ENCODE measurements at places on chromosomes 13 and 19.

- DNase-seq: no peak
These were observed 24.8 kb upstream of the PLA2G4C start for GRCh38 chr19:48135411-48135810.

DNA sequence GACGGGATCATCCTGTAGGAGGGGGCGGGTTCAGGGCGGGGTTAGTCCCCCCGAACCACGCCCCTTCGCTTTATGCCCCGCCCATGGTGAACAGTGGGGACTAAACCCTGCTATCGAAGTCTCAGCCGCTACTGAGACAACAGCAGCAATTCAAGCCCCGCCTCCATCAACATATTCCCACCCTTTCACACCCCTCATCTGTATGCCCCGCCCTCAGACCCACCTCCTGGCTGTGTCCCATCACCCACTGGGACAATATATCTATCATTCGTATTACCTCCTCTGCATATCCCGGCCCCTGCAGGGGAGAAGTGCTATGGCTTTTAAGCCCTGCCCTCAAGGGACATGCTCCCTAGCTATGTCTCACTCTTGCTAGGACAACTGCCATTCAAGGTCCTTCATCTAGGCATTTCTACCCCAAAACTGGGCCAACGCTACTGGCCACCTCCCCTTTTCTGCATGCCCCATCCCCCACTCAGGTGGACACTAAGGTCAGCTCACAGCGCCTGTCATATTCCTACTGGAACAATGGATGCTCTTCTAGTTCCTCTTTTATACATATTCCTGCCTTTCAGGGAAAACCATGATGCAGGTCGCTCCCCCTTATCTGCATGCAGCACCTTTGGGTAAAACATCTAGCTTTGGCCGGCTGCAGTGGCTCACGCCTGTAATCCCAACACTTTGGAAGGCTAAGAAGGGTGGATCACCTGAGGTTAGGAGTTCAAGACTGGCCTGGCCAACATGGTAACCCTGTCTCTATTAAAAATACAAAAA lies 11.9 kb downstream of the LRFN1 start:
- no peak for DNase-seq

- DNase-seq: no peak
These were observed 9.7 kb downstream of the TLE6 start for GRCh38 chr19:2986951-2987524.

GRCh38 chr13:20411638-20412342 lies 113.9 kb downstream of the CRYL1 start:
- no peak for DNase-seq

DNA sequence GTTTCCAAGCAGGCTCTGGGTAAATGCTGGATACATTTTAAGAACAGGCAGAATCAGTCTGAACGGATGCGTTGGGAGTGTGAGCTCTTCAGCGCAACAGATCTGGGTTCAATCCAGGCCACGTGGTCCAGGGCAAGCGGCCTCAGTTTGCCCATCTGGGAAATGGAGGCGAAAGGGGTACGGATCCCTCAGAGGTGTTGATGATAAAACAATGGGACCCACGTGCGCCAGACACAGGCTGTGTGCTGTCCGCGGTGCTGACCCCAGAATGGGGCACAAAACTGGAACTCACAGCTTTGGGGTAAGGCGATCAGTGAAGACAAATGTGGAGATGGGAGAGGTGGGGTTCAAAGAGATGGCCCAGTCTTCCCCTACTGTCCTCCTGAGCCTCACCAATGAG lies 13.1 kb upstream of the PDE4C start:
- DNase-seq: no peak

GRCh38 chr13:110392510-110393240 lies 85.6 kb downstream of the COL4A2 start:
- peak; percentile 90 for DNase-seq

- no peak for DNase-seq
These were observed 10.9 kb downstream of the ARHGEF1 start for GRCh38 chr19:41893899-41894298.

GRCh38 chr19:39252458-39252857 lies 3.8 kb upstream of the IFNL4 start:
- no peak for DNase-seq

DNA sequence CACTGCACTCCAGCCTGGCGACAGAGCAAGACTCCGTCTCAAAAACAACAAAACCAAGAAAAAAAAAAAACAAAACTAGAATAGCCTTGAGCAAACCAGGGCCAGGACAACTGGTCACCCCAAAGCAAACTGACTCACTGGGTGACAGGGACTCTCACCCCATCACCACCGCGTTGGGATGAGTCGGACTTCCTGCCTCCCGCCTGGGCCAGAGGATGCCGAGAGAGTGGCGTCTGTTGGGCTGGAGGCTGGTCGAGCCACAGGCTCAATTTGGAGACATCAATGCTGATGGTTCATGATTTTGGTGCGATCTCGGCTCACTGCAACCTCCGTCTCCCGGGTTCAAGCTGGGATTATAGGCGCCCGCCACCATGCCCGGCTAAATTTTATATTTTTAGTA lies 11.6 kb downstream of the TMPRSS9 start:
- no peak for DNase-seq

DNA sequence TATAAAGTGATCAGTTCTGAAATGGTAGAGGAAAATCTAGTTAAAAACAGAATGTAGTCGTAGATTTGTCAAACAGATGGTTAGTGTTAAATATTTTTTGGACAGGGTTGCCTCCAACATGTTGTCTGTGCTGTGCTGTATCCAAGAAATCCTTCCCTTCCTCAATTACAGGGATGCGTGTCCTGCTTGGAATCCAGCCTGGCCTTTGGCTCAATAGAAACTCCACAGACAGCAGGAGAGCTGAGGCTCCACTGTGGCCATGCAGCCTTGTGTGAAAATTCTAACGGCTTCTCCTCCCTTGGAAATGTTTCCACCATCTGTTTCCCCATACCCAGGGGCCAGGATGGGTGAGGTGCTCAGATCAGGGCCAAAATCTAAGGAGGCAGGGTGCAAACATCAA lies 67.7 kb upstream of the USP29 start:
- DNase-seq: no peak

- peak; percentile 44 for DNase-seq
These were observed 32.0 kb downstream of the LTBP4 start for GRCh38 chr19:40633207-40633606.

GRCh38 chr13:108897955-108898354 lies 268.5 kb downstream of the MYO16 start:
- DNase-seq: no peak

GRCh38 chr13:114053026-114053425 lies 79.2 kb upstream of the C13orf46 start:
- no peak for DNase-seq

GRCh38 chr19:49871349-49871985 lies 4.1 kb upstream of the PNKP start:
- no peak for DNase-seq

DNA sequence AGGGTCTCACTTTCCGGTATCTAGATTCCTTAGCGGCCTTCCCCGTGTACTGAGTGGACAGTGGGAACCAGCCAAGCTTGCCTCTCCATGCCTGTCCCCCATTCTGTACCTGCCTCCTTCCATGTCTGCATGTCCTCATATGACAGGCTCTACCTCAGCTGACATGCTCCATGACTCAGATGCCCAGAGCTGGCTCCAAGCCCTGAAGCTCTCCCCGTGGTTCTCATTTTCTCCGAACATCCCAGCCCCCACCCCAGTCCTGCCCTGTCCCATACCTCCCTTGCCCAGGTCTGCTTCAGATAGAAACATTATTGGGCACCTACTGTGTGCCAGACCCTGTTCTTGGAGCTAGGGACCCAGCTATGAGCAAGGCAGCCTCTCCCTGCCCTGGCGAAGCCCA lies 17.1 kb upstream of the SHFL start:
- DNase-seq: no peak

GRCh38 chr19:4108767-4109625 lies 14.9 kb downstream of the MAP2K2 start:
- DNase-seq: no peak

DNA sequence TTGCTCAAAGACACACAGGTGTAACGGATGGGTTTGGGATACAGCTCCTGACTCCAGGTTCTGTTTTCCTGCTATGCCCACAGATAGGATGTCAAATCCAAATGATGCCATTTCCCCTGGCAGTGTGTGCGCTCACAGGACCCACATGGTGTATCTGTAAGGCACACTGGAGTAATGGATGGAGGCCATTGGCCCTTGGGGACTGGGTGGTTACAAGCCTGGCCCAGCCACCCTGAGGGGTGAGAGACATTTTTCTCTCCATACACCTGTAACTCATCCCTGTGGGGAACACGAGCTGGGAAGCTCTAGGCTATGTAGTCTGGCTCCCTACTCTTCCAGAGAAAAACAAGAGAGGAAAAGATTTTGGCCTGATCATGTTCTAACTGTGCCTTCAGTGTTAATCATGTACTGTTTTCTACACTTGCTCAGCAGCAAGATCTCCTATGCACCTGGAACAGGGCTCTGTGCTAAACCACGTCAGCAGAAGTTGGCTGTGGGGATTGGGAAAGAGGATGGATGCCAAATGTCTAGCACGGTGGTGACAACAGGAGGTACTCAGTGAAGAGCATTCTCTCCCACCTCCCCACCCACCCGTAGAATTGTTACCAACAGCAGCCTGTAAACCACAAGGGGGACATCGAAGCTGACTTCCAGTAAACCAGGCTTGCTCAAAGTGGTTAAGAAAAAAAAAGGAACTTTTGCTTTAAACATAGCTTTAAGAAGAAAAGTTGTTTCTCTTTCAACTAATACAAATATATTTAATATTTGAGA lies 237.0 kb downstream of the LACC1 start:
- DNase-seq: no peak

DNA sequence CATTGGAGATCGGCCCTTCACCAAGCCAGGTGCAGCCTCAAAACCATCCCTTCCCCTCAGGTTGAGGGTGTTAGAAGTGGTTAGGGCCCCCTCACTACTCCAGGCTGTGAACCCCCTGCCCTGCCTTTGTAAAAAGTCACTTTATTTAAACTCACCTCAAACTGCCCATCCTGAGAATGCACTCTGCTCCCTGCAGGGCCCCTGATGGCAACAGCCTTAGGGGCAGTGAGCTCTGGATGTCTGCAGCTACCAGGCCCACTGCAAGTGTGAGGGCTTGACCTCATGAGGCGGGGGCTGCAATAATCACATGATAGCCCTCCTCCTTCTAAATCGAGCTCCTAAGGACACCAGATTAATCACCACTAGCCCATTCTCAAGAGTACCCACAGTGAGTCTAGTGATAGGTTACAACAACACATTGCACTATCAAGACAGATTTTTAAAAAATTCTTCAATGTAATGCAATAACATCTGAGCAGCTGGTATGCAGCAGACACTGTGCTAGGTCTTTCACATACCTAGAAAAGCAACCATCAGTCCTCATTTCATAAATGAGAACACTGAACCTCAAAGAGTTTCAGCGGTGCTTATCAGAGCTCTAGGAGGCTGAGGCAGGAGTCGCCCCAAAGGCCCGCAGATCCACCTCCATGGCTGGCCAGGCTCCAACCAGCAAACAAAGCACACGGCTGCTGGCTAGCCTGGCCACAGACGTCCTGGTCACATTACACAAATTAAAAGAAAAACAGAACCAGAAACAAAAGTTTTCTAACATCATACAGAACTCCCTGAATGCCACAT lies 26.0 kb downstream of the SLC7A1 start:
- no peak for DNase-seq

GRCh38 chr19:49570138-49570856 lies 10.1 kb downstream of the NOSIP start:
- DNase-seq: peak; percentile 67
